Substantia nigra (tissue), 51 donors: ENCODE measurements at places on chromosomes 6 and 20.

- DNase-seq, result no peak
Measured at GRCh38 chr6:75611702-75612375, 10.2 kb downstream of the SENP6 start.

DNA sequence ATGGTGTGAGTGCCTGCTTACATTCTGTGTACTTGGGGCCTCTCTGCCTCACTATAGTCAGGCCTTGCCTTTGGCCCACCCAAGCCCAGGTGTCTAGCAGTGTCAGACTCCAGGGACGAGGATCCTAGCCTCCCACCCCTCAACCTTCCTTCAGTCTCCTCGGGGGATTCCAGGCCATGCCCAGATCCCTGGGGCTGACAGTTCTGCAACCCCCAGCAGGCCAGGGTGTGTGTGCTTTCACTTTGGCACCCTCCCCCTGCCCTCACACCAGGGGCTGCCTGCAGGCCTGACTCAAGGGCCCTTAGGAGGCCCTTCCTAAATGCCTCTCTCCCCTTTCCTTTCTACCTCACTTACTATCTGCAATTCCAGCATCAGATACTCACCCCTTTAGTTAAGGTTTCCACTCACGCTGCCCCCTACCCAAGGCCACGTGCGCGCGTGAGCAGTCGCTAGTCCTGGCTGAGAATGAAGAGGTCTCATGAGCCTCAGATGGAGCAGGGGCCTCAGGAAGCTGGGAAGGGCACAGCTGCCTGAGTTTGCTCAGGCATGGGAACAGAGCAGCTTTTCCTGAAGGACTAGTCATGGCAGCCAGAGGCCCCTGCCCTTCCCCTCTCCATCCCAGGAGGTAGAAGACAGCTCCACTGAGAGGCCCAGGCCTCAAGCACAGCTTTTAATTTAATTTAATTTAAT, 859 bp upstream of the CLPS start:
- no peak for DNase-seq

- no peak for DNase-seq
Measured at GRCh38 chr6:78253618-78254017, 600.8 kb downstream of the MEI4 start.

- no peak for DNase-seq
Measured at GRCh38 chr6:81939766-81940165, 187.3 kb upstream of the TENT5A start.

GRCh38 chr6:8059129-8059528, 5.1 kb downstream of the BLOC1S5 start:
- no peak for DNase-seq

GRCh38 chr20:62522748-62523396, 47.1 kb upstream of the GATA5 start:
- no peak for DNase-seq

DNA sequence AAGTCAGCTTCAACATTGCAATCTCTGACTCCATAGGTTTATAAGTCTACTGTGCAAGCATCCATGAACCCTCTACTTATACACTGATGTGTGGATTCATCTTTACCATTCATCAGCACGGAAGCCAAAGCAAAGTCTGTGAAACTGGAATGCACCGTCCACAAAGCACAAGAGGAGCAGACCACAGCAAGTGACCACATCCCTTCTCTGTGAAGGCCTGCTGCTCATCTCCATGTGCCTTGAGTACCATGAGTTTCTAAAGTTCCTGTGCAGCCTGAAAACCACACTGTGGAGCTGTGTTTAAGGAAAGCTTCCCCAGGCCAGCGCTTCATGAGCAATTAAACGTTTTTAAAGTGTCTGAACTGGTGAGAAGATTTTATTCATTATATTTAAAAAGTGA, 20.0 kb downstream of the GABRR1 start:
- no peak for DNase-seq

DNA sequence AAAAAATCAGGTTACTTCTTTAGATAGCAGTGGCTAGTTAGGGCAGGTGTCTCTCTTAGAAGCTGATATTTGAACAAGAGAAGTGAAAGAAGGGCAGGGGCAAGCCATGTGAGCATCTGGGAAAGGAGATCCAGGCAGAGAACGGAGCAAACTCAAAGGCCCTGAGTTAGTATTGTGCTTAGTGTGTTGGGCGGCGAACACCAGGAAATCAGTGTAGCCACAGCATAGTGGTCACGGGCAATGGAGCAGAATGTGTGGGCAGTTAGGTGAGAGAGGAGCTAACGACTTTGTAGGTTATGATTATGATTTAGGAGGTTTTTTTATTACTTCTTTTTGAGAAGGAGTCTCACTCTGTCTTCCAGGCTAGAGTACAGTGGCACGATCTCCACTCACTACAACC, 229.3 kb downstream of the TMEM242 start:
- DNase-seq, result no peak

DNA sequence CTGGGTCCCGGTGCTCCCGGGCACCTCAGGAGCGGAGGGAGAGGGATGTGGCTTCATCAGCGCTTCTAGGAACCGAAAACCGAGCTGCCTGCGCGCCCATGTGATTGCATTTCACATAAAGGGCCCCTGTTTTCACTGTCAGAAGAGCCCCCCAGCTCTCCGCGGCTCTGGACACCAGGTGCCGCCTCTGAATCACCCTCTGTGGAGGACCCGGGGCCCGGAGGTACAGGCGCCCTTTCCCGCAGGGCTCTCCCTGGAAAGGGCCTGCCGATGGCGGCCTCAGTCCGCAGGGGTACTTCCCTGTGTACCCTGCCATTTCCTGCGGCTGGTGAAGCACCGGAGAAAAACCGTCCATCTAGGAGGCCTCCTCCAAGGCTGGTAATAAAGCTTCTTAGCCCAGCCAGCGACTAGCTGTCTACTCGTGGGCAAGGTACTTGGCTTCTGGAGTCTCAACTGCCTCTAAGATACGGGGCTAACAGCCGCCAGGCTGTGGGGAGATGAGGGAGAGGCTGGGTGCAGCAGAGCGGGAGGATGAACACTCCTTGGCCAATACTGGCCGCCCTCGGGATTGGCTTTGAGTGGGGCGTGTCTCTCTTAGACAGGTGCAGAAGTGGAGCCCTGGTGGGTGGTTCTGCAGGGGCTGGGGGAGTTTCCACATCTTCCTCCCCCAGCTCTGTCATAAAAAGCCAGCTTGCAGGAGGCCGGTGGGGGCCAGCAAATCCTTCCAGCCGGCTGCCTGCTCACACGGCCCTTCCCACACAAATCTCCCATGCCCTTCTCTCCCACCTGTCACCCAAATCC, 1.6 kb downstream of the PPP1R16B start:
- DNase-seq, result peak; percentile 10

DNA sequence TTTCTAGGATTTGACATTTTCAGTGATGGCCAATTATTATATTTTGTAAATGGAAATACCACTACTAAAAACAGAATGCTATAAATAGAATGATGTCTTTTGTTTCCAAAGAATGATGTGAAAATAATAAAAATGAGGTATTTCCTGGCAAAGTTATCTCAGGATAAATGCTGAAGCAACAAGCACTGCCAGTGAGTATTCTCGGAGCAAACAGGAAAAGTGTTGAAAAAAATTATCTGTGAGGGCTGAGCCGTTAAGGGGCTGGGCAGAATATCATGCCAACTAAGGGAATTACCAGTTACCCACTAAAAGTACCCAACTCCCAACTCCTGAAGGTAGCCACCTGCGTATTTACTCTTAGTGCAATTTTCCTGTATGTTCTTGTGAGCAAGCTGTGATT, 23.6 kb upstream of the SCAF8 start:
- no peak for DNase-seq

- DNase-seq, result no peak
Measured at GRCh38 chr6:68158256-68158655, 476.8 kb upstream of the ADGRB3 start.
